GM13977 (cell line): ENCODE measurements at places on chromosomes 12 and 14.

GRCh38 chr12:28650906-28651305 is 460.6 kb downstream of the CCDC91 start:
- no peak for DNase-seq

DNA sequence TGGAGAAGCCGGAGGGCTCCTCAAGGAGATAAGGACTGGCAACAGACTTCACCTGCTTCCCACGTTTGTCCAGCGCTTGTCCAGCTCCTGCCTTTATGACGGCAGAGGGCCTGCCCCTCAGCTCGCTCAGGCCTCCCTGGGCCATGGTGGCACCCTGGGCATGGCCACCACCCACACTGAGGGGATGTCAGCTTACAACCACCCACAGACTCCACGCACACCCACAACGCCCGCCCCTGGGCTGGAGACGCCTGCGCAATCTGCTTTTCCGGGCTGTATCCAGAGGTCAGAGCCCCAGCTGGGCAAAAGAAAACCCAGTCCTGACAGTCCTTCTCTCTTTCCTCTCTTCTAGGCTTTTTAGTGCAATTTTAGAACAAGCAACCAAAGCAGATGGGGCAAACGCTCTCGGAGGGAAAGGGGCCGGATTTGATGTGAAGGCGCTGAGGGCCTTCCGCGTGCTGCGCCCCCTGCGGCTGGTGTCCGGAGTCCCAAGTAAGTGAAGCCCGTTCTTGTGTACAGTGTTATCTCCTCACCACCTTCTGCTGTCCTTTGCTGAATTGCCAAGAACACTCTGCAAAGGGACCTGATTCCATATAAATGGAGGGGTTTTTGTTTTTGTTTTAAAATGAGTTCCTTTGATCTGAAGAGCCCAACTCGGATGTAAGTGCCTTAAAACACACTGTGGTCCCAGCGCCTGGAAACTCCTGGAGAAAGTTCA is 337.4 kb upstream of the FKBP4 start:
- no peak for DNase-seq

- no peak for DNase-seq
These were observed 17.4 kb downstream of the KCNC2 start for GRCh38 chr12:75192196-75192595.

DNA sequence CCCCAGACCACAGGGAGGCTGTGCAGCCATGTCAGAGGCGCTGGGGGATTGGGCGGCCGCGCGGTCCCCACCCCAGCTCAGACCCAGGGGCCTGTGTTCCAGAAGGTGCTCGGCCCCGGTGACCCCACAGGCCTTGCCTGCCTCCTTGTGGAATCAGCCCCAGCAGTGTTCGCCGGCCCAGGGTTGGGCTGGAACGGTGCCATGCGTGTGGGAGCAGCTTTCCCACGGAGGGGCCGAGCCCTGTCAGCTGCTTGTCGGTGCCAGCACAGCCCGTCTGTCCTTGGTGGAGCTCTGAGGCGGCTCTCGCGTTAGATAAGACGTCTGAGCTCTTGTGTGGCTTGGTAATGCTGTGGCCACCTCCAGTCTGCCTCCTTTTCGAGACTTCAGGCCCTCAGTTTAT is 8.5 kb downstream of the ZFYVE21 start:
- DNase-seq = no peak

DNA sequence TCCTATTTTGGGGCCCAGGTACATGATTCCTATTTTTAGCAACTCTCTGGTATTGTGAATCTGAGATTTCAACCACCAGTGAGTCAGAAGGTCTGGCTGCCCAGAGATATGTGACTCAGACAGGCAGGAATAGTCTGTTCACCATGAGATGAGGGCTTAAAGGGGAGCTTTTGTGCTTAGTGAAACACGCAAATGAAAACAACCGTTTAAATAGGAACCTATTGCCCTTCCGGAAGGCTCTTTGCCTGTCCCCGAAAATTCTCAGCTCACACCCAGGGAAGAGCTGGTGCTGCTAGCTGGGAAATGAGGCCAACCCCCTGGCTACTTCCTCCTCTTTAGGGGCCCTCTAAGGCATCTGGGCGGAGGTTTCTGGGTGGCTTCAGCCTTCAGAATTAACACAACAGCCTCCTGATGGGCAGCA is 283.6 kb downstream of the CACNA1C start:
- peak; percentile 63 for DNase-seq

DNA sequence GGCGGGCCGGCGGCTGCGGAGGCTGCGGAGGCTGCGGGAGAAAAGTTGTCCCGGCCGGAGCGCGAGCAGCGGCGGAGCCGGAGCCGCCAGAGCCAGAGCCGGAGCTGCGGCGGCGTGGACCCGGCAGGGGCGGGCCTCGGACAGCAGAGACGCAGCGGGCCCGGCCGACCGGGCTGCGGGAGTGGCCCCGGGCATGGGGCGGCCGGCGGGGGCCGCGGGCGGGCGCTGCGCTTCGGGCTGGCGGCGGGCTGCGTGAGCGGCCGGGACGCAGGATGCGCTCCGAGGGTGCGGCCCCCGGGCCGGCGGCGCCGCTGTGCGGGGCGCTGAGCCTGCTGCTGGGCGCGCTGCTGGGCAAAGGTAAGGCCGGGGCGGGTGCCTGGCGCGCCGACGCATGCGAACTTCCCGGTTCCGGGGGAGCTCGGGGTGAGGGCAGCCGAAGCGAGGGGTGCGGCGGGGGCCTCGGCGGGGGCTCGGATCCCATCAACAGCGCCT is at the start of gene TMEM132C:
TMEM132C (plus strand) TSS at position 40 of the 492 bp plus-strand sequence; CDS start at position 273, 233 bp downstream.
- no peak for DNase-seq

DNA sequence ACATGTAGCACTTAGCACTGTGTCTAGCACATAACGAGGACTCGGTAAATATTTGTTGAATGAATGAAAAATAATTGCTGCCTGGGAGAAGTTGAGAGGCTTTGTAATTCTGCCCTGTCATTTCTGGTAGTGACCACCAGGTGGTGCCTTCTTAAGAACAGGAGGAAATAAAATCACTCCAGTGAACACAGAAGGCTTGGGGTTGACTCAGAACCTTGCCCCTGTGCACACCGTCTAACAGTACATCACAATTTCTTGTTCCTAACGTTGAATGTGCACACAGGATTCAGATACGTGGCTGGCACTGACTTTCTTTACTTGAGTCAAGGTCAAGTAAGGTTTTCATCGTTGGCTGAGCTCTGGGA is 91.8 kb downstream of the RGS6 start:
- peak; percentile 32 for DNase-seq
